ENCODE measurements at places on chromosomes 1 and 21.
A peak's percentile ranks its signal among the peaks of the same experiment; 100 is the strongest.

DNA sequence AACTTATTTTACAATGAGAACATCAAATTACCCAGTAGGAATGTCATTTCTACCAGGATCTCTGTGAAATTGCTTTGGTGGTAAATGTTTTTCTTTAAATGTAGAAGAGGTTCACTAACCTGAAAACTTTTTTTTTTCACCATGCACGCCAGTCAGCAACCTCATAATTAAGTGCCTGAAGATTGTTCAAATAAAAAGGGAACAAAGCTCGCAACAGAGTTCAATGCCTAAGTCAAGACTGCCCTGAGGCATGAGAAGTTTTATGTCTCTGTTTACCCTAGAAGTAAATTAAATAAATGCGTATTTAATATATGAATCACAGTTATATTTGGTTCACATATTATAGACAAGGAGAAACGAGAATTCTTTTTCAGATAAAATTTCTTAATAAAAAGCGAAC lies 13.8 kb upstream of the SYDE2 start:
- DNase-seq, result no peak

GRCh38 chr1:162596514-162597170 lies 35.1 kb downstream of the UAP1 start:
- DNase-seq, result no peak

- DNase-seq, result peak; percentile 70
Observed at GRCh38 chr1:116255486-116256285, 117.4 kb upstream of the ATP1A1 start.

- no peak for DNase-seq
Observed at GRCh38 chr1:205044741-205045140, 1.7 kb downstream of the CNTN2 start.

DNA sequence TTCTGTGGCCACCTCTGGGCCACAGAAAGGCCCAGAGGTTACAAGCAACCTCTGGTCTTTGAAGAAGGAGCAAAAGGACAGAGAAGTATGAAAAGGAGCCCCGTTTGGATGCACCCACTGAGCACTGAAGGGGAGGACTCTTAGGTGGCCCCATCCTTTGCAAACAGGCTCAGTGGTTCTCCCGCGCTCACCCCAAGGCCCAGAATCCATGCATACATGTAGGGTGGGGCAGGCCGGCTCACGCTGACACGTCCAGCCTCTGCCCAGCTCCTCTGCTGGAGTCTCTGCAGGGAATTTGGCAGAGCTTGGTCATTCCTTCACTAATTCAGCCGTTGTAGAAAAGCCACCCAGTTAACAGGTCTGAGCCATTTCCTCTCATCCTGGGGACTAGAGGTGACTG lies 61.3 kb upstream of the AJAP1 start:
- no peak for DNase-seq

GRCh38 chr1:199292896-199293295 lies 654.1 kb downstream of the PTPRC start:
- no peak for DNase-seq

DNA sequence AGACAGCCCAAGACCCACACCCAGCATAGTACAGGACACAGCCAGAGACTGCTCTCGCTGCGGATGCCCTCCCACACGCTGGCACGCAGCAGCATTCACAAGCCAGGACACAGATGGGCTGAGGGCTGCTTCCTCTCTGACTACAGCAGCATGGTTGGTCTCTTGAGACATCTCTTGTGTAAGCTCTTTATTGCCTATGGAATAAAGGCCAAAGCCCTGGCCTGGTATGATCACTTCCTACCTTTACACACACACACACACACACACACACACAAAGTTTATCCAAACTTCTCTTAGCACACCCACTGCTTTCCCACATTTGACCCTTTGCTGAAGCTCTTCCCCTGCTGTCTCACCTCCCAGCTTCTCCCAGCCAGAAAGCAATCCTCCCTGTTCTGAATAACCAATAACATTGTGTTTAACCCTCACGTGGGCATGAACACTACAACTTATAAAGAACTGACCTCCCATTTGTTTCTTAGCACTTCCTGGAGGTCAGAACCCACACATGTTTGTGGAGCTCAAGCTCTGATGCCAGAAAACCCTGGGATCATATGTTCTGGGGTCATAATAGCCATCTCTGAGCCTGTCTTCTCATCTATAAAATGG lies 1.2 kb upstream of the LUZP1 start:
- no peak for DNase-seq

- no peak for DNase-seq
Observed at GRCh38 chr1:36570006-36570405, 87.3 kb upstream of the CSF3R start.

DNA sequence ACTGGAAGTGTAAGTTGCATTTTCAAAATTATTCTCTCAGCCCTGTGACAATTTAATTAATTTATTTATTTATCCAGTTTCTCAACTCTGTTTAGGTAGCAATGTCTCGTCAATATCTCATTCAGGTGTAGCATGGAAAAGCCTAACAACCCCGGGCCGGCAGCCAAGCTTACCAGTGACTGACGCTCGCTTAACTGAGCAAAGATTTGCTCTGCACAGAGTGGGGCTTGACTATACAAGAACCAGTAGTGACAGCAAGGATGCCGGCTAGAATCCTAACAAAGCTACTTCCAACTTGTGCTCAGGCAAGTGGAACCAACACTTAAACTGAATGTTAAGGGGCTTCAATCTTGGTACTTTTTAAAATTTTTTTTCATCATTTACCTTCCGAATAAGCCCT lies 80.9 kb upstream of the ESRRG start:
- DNase-seq, result peak; percentile 30

DNA sequence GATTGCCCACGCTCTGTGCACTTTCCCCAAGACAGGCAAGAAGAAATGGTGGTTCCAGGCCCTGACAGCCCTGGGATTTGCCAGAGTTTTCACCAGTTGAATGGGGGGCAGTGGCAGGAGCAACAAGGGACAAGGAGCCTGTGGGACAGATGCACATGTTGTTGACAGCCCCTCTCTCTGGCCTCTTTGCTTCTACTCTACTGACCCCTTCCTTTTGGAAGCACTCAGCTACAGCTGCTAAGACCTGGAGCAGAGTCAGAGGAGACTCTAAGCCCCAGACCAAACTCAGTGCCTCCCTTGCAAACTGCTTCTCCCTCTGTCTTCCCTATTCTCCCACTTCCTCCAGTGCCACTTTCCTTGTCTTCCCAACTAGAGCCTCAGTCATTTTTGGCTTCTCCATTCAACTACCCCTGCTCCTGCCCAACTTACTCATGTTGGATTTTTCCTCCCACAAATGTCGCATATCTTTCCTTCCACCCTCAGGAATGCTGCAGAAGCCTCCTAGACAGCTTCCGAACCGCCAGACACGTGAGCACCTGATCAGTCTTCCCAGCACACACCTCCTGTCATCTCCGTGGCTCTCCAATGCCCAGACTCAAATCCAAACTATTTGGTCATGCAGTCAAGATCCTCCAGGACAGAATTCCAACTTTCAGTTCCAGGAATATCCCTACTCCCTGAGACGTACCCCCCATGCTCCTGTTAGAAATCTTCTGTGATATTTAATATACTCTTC lies 9.1 kb downstream of the INKA2 start:
- DNase-seq, result no peak

DNA sequence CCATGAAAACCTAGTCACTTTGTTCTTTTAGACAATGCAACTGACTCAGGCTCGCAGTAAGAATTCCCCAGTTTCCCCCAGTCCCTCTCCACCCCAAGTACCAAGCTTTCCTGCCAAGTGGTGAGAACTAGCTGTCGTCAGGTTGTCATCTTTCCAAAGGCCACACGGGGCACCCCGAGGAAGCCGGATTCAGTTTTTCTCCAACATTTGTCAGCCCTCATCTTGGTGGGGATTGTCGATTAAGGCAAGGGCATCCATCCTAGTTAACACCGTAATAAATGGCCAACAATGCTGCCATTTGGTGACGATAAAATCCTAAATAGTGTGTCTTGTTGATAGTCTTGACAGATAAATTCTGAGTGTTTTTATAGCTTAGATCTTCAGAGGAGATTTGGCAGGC lies 55.9 kb upstream of the PROX1 start:
- DNase-seq, result peak; percentile 42

DNA sequence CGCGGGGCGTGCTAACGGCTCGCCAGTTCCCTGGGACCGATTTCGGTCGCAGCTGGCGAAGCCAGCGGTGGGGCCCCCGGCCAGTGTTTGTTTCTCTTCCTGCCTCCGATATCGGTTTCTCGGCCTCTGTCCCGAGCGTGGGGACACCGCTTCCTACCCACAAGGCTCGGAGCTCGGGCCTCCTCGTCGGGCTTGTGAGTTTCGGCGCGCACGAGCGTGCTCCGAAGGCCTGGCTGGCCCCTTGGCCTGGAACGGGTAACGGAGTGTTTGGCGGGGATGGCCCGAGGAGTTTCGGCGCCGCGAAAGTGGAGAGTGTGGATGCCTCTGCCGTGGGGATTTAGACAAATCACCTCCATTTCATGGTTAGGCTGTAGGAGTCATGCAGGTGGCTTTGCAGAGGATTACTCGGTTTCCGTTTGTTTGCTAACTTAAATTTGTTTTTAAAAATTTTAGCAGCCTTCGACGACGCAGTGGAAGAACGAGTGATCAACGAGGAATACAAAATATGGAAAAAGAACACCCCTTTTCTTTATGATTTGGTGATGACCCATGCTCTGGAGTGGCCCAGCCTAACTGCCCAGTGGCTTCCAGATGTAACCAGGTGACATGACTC lies 559 bp downstream of the RBBP4 start:
- DNase-seq, result no peak

- DNase-seq, result peak; percentile 52
Observed at GRCh38 chr1:67760030-67760821, 73.0 kb downstream of the GNG12 start.

GRCh38 chr21:15850645-15851044 lies 120.9 kb downstream of the USP25 start:
- DNase-seq, result no peak

- no peak for DNase-seq
Observed at GRCh38 chr1:20678599-20678998, 17.4 kb upstream of the DDOST start.

DNA sequence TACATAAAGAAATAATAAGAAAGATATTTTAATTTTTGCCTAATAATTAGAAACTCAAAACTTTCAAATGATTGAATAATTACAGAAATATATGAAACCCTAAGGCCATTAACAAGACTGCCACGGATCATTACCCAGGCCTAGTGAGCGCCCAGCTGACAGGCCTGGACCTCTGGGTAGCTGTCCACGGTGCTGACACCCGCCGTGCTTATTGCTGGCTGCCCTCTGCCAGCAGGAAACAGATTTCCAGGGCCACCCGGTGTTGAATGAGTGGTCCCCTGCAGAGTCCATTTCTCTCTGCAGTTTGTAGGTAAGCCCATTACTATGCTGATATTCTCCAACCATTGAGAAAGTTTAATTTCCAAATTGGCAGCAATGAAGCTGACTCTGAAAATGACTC lies 254.4 kb upstream of the GJB5 start:
- DNase-seq, result no peak

DNA sequence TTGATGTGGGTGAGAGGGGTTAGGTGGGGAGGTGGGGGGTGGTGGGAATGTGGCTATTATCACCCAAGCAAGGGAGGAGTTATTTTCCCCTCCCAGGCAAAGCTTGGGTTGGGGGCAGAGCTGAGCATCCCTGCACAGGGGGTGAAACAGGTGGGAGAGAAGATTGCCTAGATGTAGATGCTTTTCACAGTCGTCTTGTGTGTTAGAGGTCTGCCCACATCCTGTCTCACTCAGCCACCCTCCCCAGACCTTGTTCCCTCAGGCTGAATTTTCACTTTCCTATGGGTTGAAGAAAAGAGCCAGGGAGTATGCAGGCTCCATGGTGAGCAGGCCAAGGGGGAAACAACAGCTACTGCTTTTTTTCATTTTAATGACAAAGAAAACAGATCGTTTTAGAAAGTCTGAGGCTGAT lies 223.5 kb downstream of the KIF26B start:
- no peak for DNase-seq

DNA sequence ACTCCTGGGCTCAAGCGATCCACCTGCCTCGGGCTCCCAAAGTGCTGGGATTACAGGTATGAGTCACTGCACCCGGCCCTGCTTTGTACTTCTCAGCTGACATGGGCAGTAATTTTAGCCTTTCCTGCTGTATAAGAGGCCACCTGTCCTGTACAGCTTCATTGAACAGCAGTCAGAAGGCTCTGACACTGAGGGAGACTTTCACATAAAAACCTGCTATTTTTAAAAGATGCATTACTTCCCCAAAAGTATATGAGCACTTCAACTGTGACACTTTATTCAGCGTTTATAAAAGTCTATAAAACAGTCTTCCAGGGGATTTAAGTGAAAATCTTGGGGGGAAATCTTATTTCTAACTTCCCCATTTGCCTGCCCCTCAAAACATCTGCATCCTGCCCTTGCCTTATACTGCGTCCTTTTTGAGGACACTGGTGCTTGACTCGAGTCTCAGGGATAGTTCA lies 17.6 kb downstream of the RNU5D-1 start:
- DNase-seq, result peak; percentile 30
